ENCODE measurements at places on chromosomes 3 and 15.

- DNase-seq, result no peak
Measured at GRCh38 chr15:86157606-86158293, 78.1 kb downstream of the AGBL1 start.

- no peak for DNase-seq
Measured at GRCh38 chr3:87856126-87856525, 202.7 kb downstream of the CGGBP1 start.

- no peak for DNase-seq
Measured at GRCh38 chr3:132509096-132509495, 88.0 kb upstream of the ACKR4 start.

GRCh38 chr3:59127071-59127470 is 77.2 kb upstream of the CFAP20DC start:
- no peak for DNase-seq

GRCh38 chr15:25787381-25787780 is 75.7 kb downstream of the ATP10A start:
- no peak for DNase-seq

All from CD4-positive, alpha-beta T cell treated with Interleukin-4 for 4 hours (primary cell).